Forelimb muscle (tissue), 1 donor: ENCODE measurements at places on chromosomes 3 and 15.

GRCh38 chr3:10738688-10739372 is 77.2 kb upstream of the SLC6A11 start:
- peak; percentile 13 for DNase-seq

DNA sequence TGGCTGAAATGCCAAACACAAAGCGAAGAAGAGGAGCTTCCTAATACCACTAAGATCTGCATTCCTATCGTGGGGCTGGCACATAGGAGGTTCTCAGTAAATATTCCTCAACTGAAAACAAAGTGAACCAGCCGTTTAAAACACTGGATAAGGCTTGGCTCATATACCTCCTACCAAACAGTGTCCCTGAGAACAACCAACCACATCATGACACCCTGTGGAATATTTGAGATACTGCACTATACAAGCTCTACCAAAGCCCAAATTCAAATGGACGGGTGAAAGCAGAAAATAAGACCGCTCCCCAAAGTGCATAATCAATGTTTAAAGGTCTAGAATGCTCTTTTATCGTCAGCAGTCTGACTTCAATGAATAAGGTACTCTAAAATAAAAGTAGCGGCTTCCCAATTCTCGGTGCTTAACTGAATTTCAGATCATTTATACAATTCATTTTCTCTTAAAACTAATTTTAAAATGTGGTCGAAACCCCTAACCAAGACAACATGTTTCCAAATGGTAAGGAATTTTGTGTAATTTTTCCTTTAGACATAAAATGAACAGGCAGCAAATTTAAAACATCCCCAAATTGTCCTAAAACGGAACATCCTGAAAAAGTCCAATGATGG is 425.8 kb downstream of the ERC2 start:
- DNase-seq, result no peak

- no peak for DNase-seq
Measured at GRCh38 chr15:77603611-77604336, 28.9 kb downstream of the LINGO1 start.

DNA sequence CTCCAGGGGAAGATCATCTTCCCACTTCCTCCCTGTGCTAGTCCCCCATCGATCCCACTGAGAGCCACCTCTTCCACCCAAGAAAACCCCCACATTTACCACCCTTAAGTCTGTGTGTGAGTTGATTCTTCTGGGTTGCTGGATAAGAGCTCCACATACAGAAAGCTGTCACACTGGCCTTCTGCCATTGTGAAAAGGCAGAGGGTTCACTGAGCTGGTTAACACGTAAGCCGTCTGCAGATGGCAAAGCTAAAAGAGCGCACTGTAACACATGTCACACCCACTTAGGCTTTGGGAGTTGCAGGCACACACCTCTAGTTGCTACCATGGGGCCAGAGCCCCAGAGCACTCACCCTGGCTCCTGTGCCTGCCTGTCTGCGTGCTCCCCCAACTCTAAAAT is 309.8 kb upstream of the LRRC3B start:
- DNase-seq, result no peak

DNA sequence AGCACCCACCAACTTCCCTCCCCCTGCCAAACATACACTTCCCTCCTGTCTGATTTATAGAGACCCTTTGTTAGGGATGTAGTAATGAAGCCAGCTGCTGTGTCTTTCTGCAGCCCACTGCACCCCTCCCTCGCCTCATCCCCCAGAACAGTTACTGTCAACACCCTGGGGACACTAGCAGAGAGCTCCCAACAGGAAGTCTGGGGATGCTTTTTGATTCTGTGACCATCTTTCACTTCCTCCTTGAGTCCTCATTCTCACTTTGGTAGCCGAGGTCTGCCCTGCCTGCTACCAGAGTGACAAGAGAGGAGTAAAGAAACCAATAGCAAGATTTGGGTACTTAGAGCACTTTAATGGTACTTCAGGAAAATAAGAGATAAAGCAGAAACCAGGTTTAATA is 201.6 kb downstream of the SATB1 start:
- DNase-seq, result no peak

DNA sequence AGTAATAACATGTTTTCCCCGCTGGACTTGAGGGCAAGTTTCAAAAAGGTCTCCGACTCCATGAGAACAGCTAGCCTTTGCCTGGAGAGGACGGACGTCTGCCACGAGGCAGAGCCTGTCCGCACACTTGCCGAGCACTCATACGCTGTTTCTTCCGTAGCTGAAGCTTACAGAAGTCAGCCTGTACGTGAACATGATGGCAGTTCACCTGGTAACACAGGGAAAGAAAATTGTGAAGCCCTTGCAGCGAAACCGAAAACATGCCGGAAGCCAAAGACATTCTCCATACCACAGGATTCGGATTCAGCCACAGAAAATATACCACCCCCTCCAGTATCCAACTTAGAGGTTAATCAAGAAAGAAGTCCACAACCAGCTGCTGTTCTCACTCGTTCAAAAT is 43.9 kb upstream of the RASA2 start:
- DNase-seq, result no peak

GRCh38 chr15:43541785-43542184 is 24.4 kb downstream of the MAP1A start:
- DNase-seq, result no peak

DNA sequence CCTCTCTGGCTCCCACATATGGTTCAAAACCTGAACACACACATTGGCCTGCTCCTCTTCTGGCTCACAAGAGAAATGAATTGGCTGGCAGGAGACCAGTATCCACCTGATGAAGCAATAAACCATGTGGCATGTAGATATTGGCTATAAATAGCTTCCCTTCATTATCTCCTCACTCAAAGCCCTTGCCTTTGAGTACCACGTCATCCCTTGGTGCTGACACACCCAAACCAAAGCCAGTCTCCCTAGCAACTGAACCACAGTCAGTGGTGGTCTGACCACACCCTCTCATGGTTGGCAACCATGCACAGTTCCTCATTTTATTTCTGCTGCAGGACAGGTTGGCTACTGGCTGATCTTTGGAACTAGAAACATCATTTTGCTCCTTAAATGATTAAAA is 98.8 kb downstream of the ZNF621 start:
- no peak for DNase-seq

GRCh38 chr3:173214576-173214975 is 73.5 kb upstream of the SPATA16 start:
- no peak for DNase-seq

DNA sequence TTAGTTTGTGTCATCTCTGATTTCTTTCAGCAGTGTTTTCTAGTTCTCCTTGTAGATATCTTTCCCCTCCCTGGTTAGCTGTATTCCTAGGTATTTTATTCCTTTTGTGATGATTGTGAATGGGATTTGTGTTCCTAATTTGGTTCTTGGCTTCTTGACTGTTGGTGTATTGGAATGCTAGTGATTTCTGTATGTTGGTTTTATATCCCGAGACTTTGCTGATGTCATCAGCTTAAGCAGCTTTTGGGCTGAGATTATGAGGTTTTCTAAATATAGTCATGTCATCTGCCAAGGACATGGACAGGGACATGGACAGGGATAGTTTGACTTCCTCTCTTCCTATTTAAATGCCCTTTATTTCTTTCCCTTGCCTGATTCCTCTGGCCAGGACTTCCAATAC is 35.8 kb downstream of the MYO9A start:
- no peak for DNase-seq

DNA sequence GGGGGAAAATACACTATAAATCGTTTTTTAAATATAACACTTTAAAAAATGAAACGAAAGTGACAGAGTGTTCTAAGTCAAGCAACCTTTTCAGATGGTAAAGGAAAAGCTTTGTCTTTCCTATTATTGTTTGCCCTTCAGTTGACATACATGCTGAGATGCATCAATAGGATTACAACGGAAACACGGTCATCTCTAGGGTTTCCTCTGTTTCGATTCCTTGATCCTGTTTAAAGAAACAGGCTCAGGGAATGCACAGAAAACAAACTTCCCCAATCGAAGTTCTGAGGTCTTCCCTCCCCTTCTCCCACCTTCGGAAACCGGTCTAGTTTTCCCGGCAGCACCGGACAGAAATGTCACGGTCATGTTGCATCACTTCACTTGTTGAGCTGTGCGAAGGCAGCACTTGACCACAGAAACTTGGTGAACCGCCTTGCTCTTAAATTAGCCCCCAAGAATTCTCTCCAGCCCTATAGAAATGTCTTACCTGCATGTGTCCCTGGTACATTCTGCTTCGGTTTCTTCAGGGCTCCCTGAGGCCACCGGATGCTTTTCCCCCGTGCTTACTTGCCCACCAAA is 556 bp downstream of the PEX5L start:
- DNase-seq, result no peak

DNA sequence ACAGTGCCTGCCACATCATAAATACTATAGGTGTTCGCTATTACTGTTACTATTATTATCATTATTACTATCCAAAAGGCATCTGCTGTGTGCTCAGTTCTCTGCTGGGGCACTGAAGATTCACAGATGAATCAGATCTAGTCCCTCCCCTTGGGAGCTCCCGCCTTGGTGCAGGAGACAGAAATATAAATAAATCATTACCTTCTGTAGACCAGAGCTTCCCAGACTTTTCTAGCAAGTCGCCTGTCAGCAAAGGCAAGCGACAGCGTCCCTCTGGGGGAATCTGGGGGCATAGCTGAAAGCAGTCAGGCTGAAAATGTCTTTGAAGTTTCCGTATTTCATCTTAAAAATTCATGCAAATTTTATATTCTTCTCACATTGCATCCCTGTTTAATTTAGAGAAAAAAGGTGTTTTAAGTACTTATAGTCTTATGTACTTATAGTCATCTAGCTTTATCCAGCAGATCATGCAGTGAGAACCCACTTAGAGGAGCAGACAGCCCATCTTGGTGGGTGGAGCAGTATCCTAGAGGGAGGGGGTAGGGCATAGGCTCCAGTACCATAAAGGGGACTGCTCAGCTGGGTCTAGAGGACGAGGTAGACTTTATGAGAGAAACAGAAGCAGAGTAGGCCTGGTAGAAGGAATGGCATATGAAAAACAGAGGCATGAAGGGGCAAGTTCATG is 10.4 kb upstream of the BRPF1 start:
- DNase-seq, result no peak

DNA sequence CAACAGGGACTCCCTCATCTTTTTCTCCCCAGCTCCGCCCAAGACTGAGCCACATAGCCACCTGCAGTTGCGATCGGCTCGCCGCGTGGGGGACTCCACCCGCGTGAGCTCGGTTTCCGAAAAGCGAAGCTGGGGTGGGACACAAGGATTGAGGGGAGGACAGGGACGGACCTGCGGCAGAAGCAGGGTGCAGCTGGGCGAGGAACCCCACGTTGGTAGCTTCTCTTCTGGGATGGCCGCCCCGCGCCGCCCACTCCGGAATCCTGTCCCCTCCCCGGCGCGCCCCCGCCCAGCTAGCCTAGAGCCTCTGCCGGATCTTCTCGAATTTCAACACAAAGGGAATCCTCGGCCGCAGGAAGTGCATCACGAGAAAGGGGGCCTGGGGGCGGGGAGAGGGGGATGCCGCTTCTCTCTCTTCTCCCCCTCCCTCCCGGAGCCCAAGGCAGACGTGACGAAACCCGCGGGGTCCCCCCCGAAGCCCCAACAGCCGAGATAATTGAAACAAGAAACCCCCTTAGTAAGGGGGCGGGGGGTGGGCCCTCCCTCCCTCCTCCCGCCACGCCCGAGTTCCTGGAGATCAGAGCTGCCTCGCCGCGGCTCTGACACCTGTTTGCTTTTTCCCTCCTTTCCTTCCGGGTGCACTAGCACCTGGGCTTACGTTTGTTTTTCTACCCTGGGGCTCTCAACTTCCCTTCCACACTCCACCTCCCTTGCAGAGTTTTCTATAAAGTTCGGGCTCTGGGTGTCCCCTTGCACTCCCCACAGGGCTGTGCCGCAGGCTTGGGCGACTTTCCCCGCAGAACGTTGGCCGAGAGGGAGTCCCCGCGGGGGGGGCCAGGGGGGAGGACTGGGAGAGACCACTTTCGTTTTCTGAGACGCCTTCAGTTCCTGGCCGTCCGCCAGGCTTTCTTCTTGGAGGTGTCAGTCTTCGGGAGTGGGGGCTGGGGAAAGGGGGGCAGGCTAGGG is 1.3 kb upstream of the KCNH8 start:
- DNase-seq, result peak; percentile 16

DNA sequence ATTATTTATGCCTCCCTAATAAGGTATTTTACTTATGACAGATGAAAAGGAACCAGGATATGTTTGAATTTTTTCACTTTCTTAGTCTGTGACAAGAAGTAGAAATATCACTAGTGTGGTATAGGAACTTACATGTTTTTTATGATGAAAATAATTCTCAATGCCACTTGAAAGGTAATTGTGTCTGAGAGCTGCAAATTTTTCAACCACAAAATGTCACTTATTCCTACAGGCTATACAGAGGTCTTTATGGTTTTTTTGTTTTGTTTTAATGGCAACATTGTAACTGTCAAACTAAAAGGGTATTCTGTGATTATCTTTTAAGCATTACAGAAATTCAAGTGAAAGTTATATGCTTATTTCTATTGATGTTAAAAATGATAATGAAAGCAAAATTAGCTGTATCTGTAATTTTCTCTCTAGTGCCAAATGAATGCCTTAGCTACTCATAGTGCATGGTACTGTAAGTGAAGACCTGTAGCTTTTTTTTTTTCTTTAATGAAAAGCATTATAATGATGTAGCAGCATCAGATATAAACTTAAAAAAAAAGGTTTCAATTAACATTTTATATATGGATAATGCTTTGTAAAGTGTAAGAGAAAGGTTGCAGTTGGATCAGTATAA is 14.7 kb downstream of the FEM1B start:
- no peak for DNase-seq

DNA sequence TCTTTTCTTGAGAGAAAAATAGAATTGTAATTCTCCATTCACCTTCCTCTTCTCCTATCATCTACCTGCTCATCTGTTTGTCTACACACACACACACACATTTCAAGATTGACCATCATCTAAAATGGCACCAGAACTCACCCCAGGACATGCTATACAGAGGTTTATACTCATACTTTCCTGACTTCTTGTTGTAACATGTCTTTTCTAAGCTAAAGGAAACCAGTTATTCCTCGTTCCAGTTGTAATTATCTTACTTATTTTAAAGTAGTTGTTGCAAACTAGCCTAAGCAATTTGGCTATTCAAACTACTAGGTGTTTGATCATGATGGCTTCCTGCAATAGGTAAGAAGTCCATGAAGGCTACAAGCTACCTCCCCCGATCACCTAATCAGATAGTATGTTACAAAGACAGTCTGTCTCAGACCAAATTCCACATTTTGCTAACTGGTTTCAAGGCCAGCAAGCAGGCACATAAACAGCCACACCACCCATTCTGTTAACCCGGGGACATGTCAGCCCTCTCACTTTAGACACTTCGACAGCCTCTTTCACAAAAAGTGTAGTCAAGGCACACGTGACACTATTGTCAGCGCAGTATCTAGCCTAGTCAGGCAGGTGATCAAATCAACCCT is 189.7 kb downstream of the SHQ1 start:
- no peak for DNase-seq

- DNase-seq, result no peak
Measured at GRCh38 chr3:67384016-67384415, 270.4 kb downstream of the SUCLG2 start.

DNA sequence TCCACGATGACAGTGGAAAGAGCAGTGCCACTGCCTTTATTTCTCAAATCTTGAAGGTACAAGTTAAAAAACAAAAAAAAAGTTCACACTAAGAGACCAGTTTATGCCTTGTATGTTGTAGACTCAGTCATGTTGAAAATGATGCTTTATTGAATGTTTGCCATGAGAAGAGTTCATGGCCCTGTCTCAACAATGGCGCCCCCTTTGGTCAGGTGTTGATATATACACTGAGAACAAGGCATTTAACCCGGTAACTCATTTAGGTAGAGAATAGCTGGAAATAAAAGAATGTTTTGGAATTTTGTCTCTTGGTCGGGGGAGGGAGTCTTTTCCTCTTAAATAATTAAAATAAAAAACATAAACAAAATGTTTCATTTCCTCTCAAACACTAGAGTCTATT is 145.6 kb upstream of the SLC2A2 start:
- DNase-seq, result no peak

- no peak for DNase-seq
Measured at GRCh38 chr3:197994736-197995135, 34.7 kb downstream of the LMLN start.
